T-helper 2 cell (primary cell): ENCODE measurements at places on chromosomes 2 and 18.
A peak's percentile ranks its signal among the peaks of the same experiment; 100 is the strongest.

- no peak for DNase-seq
These were observed 25.6 kb upstream of the ZC3H15 start for GRCh38 chr2:186460465-186460864.

DNA sequence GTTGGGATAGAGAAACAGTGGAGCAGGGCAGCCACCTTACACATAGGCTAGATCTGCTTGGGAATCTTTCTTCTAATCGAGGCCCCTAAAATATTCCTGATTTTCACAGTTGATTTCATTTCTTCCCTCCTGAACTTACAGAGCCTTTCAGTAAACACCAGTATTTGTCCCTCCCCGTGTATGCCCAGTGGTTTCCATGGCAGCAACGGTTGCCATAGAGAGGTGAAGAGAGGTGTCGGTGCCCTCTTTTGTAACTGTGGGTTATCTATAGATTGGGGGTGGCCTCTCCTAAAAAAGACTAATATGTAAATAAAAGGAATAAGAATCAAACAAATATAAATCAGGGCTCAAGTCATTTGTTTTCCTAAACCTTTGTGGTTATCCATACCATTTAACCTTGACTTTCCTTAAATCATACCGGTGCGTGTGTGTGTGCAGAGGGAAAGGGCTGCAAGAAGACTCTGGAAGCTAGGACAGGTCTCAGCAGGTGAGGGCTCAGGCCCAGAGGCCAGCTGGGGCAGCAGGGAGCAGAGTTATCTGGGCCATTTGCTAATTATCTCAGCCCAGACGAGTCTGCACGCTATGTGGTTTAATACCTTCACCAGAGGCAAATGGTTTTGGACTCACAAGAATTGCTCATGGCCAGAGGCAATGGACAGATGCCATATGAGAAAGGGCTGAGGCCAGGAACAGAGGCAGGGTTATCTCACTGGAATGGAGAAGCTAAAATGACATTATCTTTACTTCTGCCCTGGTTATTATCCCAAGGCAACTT is 35.5 kb downstream of the LIPG start:
- DNase-seq = no peak

DNA sequence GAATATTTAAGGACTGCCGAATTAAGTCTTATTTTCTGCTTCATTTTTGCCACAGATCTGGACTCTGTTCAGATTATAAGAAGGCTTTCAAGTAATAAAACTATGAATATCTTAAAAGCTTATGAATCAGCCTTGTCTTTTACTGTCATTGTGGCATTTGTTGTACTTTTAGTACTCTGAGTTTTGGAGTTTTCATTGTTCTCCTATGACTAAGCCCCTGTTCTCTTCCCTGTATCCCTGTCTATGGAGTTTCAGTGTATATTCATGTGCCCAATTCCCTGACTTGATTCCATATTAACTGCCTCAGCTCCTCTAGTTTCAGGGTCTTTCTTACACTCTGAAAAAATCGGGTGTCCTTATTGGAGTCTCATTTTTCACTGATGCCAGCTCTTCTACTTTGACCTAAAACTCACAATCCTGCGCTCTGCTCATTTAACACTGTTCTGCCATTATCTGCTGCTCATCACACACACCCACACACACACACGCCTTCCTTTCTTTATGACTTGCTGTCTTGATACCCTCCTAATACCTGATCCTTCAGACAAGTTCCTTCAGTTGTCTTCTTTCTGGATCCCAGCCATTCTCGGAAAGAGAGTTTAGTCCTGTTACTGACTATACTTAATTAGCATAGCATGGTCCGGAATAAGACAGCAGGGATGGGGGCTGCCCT is 511.8 kb downstream of the CPS1 start:
- no peak for DNase-seq

- no peak for DNase-seq
These were observed 348.1 kb upstream of the NRXN1 start for GRCh38 chr2:51379997-51380396.

- DNase-seq = no peak
These were observed 343.8 kb downstream of the SETBP1 start for GRCh38 chr18:45024357-45025088.

DNA sequence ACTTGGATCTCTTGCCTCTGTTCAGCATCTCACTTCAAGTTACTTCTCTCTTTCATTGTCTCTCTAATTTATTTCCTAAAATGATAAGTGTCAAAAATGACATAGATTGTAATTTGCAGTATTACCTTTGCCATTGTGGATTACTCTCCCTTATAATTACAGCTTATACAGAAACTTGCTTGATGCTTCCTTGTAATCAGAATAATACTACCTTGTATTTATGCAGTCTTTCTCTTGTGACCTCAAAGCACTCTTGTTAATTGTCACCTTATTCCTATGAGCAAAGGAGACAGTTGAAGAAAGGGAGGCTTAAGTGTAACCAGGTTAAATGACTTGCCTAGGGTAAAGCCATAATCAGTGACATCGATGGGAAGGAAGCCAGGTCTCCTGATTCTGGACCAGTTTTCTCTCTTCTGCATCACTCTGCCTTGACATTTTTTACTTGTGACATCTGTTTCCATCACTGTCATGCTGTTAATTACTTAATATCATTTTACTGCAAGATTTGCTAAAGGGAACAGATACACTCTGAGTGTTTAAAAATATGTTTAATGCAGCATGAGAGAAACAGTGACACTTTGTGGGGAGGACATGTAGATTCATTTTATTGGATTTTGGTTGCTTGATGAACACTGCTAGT is 388.6 kb downstream of the PARD3B start:
- no peak for DNase-seq

DNA sequence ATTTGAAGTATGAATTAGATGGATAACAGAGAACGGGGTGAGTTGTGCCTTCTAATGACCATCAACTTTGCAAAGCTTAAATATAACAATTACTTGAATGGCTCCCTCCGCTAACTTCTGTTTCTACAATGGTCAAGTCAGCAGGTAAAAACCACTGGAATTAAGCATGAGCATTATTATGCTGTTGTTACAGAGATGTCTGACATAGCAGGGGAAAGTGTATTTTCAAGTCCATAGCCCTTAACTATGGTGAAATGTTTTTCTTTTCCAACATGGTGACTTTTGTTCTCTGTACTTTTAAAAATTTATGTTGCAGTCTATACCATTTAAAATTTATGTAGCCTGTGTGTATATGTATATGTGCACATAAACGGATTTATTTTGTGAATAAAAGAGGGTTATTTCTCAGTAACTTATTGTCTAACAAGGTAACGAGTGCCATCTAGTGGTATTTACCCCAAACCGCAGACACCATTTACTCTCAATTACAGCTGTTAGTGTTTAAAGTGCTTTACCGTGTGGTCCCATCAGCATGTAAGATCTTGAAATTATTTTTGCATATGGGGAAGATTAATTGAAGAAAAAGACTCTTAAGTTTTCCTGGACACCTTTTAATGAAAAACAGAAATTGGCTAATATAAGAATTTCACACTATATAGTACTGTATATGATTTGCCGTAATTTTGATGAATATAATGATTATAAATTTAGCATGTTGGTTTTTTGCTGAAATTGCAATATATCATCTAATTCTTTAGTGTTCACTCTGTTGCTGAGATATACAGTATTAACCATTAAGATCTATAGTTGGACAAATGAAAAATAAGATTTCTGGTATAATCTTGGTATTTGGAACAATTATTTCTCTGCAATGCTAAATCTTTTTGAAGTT is 78.2 kb downstream of the UBE2E3 start:
- peak; percentile 57 for DNase-seq
